D341Med (cell line): ENCODE measurements at places on chromosomes 12 and 14.

GRCh38 chr12:131011165-131012079, 57.7 kb downstream of the ADGRD1 start:
- no peak for DNase-seq

- no peak for DNase-seq
Measured at GRCh38 chr14:45246691-45247090, 6.3 kb downstream of the MIS18BP1 start.

GRCh38 chr12:108560321-108560721, 652 bp downstream of the SART3 start:
- no peak for DNase-seq

GRCh38 chr12:65392491-65392890, 114.0 kb downstream of the MSRB3 start:
- no peak for DNase-seq

- no peak for DNase-seq
Measured at GRCh38 chr12:50739611-50740010, 24.3 kb upstream of the ATF1 start.

DNA sequence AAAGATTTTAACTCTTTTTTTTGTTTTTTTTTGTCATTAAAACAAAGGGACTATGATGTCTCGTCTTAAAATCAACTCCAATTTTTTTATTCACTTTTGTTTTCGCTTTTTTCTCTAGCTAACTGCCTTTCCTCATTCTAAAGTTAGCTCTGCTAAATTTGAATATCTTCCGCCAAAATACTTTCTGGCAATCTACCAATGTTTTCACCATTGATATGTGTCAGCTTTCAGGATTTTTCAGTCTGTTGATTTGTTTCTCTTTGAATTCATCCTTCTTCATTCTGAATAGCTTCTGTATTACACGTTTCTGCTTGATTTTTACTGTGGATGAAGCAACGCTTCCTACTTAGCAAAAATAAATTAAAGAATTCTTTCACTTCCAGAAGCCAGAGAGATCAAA, 38.7 kb upstream of the NOVA1 start:
- DNase-seq: no peak

DNA sequence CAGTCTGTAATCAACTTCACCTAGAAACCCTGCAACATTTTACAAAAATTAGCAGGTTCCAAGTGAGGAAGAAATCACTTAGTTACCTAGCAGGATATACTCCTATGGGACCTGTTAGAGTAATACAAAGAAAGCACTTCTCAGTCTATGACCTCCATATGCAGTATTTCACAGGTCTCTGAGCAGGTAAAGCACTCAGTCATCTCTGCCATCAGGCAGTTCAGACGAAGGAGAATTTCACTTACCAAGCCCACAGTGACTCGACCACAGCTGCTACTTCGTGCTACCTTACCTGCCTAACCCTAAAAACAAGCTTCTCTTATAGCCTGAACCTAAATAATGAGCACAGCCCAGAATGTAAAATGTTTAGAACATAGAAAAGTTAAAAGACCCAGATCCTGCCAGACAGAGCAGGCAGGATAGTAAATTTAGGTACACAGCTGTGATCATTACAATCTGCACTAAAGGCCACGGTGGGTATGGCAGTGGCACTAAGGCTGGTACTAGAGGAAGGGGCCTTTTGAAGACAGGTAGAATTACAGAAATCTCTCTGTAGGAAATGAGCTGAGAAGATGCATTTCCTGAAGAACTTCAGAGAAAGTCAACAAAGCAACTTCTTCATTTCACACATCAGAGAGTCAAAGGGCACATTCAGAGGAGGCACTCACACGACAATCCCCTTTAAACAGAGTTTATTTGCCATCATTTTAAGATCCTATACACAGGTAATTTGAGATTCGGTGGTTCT, 35.7 kb downstream of the DCAF5 start:
- DNase-seq: no peak

DNA sequence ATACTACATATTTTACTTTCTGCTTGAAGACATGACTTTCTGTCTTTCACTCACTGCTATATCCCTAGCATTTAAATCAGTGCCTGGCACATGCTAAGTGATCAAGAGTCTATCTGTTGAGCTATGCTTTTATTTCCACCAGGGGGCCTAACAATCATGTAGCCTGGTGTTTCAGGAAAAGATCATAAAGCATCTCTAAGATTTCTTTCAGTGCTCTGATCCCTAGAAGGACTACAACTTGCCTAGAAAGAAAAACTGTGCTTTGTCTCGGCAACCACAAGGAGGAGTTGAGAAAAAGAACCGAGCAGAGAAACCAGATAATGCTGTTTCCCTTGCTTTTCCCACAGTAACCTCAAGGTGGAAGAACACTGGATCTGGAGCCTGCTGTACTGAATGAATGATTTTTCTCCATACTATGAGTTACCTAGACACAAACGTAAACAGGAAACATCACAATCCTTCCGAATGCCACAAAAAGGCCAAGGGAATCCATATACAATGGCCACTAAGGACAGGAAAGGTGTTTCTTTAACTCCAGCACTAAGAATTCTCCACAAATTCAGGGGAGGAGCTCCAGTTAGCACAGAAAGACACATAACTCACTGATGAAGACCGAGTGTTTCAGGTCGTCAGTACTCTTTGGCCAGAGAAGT, 1.2 kb downstream of the CRY1 start:
- DNase-seq: peak; percentile 58

DNA sequence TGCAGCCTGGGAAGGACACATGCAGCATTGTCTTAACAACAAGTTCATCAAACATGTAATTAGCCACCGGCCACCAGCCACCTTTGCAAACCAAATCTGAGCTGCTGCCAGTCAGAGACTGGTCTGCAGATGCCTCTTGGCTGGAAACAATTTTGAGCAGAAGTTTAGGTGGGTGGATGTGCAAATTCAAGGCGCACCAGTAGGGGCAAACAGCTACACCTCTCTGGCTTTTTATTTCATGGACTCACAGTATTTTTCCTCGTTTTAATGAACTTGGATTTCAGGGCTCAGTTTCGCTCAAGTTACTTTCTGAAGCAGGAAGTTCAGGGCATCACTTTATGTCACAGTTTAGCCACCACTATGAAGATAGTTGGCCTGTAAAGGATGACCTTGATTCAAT, 94.3 kb downstream of the OTX2 start:
- peak; percentile 55 for DNase-seq

GRCh38 chr14:58778202-58778601, 140.4 kb downstream of the DACT1 start:
- DNase-seq: no peak

DNA sequence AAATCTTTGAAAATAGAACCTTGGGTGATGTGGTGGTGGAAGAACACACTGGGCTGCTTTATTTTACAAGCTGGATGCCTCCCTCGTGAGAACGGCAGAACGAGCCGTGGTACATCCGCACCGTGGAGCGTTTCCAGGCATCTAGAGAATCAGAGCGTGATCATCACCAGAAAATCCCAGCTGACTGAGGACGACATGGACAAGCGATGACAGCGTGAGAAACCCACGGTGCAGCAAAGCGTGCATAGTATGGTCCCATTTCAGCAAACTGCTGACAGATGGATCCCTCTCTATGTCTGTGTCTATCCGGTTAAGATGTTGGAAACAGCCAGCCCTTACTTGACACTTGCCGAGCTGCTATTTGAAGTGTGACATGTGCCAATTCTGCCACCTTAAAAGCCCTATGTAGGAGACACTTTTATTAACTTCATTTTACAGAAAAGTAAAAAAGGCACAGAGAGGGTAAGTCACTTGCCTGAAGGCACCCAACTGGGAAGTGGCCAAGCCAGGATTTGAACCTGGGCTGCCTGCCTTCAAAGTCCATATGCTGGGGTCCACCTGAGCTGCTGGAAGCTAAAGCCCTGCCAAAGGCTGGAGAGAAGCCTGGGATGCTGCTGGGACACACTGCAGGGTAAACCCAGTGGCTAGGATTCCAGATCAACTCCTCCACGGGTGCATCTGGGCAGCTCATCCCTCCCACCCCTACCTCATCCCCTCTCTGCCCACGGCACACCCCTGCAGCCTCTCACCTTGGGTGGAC, 14.9 kb downstream of the SCARB1 start:
- DNase-seq: no peak

DNA sequence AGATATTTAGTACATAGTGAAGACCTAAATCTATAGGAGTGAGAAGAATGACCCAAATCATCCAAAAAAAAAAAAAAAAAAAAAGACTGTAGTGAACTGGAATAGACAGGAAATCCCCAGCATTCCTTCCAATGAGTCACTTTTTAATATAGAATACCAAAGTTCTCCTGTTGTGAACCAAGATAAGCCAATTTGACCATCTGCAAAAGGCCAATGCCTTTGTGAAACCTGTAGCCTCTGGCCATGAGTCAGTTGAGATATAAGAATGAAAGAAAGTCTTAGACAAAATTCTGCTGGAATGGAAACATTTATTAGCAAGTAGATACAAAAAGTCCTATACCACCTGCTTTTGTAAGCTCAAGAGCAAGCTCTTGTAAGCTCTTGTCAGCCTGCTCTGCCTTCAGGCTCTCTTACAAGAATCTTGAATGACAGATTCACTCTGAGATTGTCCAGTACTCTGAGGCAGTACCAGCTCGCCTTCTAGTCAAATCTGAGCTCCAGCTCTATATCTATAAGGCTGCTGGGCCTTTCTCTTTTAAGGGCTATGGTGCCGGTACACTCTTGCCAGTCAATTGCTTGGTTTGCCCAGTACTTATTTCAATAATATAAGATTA, 243.0 kb upstream of the TMTC1 start:
- DNase-seq: no peak

GRCh38 chr14:80979951-80980350, 24.5 kb downstream of the TSHR start:
- no peak for DNase-seq
